Thoracic aorta (tissue), 2 donors: ENCODE measurements at places on chromosomes 4 and X. TPM values are rescaled to one million over a fixed set of nuclear protein-coding genes. Genes with fewer than 3 reads are reported as not detected.

Gene DCLK2
- total RNA-seq = 18.3 TPM

Gene ADGRG2
- total RNA-seq = 1.9 TPM

Gene MCF2
- 3.8 TPM for total RNA-seq

Gene MAGEA2
- not detected for total RNA-seq

Gene AMBN
- total RNA-seq = not detected

Gene SAGE1
- total RNA-seq = not detected

Gene EPHA5
- total RNA-seq = 0.92 TPM

Gene DMD
- 233 TPM for total RNA-seq

Gene SMIM43
- total RNA-seq = not detected

Gene PCDH18
- total RNA-seq = 31.0 TPM

Gene GPR50
- total RNA-seq = not detected

Gene MAGIX
- 3.5 TPM for total RNA-seq

Gene FGA
- not detected for total RNA-seq

Gene TXK
- 2.8 TPM for total RNA-seq

Gene GRID2
- total RNA-seq = 0.28 TPM

Gene H2BW2
- total RNA-seq = not detected

Gene ZGRF1
- total RNA-seq = 4.3 TPM

Gene S100G
- total RNA-seq = not detected

Gene PPM1K
- total RNA-seq = 66.3 TPM

Gene UGT2B17
- total RNA-seq = not detected

Gene RAP2C
- total RNA-seq = 14.3 TPM

Gene C4orf33
- total RNA-seq = 4.9 TPM
